Amniotic stem cell (primary cell): ENCODE measurements at places on chromosomes 7 and 10.

GRCh38 chr7:22885797-22886261, 63.2 kb upstream of the TOMM7 start:
- DNase-seq, result no peak

GRCh38 chr10:30026578-30026977, 32.8 kb downstream of the JCAD start:
- DNase-seq, result no peak

DNA sequence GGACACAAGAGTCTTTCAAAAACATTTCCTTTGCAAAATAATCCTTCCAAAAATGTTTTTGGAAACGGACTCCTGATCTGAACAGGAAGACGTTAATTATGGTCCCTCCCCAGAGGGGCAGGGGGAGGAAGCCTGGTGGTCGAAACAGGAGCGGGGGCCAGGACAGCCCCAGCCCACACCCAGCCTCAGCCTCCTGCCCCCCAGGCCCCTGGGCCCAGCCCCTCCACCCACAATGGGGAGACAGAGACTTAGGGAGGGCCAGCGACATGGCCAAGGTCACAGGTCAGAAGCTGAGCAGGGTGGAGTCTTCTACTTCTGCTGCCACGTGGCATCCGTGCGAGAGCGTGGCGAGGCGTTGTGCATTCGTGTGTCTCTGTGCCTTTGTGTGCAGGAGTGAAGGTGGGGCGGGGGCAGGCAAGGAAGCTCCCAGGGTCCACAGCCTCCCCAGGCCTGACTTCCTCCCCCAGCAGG, 14.0 kb upstream of the GRIFIN start:
- DNase-seq, result no peak

- DNase-seq, result no peak
Observed at GRCh38 chr10:88966797-88967196, 14.2 kb upstream of the ACTA2 start.

DNA sequence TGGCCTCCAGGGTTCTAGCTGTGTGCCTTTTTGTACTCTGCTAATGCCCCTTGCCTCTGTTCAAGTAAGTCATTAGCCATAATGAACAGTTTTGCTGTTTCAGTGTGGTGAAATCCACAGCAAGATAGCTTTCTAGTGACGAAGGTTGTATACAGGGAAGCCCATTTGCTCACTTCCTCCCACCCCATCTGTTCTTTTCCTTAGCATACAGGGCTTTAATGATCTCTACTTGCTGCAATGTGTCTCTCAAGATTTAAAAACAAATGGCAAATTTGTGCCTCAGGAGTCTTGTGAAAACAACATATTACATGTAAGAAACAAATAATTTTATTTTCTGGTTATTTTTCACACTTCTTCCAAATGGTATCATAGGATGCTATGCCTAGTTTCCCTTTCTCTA, 243.2 kb downstream of the CDK14 start:
- DNase-seq, result no peak

GRCh38 chr10:79072994-79073645, 4.4 kb downstream of the ZMIZ1 start:
- no peak for DNase-seq

DNA sequence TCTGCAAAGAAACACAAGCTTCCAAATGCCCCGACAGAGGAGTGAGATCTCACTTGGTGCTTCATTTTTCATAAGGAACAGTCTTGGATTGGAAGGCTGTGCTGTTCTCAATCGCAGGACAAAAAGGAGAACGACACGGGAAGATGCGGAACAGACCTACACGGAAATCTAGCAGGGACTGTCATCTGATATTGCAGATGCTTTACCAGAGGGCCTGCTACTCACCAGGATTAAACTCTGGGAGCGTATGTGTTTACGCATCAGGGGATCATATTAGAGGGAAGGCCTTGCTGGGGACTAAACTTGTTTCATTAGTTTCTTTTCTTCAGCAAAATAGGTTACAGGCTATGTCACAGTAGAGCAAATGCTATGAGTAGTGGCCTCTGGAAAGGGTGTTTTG, 82.8 kb upstream of the EEPD1 start:
- no peak for DNase-seq

- DNase-seq, result no peak
Observed at GRCh38 chr7:73668103-73668885, 663 bp downstream of the VPS37D start.

GRCh38 chr7:46603780-46604179, 682.7 kb upstream of the IGFBP3 start:
- no peak for DNase-seq

- no peak for DNase-seq
Observed at GRCh38 chr10:63596924-63597323, 75.7 kb downstream of the REEP3 start.

GRCh38 chr7:41698114-41698513, 4.8 kb downstream of the INHBA start:
- no peak for DNase-seq

- DNase-seq, result no peak
Observed at GRCh38 chr7:27181795-27182275, 3.2 kb downstream of the HOXA11 start.

- DNase-seq, result no peak
Observed at GRCh38 chr7:27889800-27890199, 149.8 kb downstream of the TAX1BP1 start.

GRCh38 chr7:2870471-2870931, 26.4 kb upstream of the GNA12 start:
- DNase-seq, result no peak

GRCh38 chr10:4205113-4205512, 420.1 kb upstream of the KLF6 start:
- DNase-seq, result no peak

DNA sequence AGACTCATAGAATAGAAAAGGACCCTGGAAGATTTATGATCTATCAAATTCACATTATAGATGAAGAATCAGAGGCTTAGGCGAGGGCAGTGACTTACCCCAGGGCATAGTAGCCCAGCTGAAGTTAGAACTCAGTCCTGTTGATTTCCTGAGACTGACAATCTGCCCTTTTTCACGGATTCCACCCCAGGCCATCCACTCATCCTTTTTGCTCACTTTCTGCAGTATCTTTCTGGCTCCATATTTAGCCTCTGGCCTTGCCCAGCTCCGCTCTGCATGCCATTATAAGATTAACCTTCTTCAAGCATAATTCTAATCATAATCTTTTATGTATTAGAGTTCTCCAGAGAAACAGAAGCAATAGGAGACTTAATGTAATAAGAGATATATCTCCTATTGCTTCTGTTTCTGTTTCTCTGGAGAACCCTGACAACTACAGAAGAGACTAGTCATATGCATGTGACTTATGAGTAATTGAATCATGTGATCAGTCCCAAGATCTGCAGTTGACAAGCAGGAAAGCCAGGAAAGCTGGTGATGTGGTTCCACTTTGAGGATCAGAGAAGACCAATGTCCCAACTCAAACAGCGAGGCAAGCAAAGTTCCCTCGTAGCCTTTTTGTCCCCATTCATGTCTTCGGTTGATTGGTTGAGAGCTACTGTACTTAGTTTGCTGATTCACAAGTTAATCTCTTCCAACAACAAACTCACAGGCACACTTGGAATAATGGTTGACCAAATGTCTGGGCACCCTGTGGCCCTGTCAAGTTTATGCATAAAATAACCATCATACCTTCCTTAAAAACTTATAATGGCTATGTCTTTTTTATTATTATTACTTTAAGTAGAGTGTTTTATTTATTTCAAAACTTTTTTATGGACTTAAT, 412.1 kb downstream of the SUGCT start:
- no peak for DNase-seq

DNA sequence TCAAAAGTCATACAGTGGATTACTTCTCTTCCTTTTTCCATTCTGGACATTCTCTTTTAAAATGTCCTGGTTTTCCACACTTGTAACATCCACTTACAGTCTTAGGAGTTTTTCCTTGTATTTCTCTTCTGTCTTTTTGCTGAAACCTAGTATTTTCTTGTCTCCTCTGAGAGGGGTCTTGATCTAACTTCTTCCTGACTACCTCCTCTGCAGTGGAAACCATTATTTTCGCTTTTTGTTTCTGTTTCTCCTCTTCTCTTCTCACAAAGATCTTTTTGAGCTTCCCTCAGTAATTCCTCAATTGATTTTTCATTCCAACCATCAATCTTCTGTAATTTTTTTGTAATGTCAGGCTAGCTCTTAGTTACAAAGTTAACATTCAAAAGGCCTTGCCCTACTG, 23.7 kb upstream of the ELOVL3 start:
- no peak for DNase-seq

DNA sequence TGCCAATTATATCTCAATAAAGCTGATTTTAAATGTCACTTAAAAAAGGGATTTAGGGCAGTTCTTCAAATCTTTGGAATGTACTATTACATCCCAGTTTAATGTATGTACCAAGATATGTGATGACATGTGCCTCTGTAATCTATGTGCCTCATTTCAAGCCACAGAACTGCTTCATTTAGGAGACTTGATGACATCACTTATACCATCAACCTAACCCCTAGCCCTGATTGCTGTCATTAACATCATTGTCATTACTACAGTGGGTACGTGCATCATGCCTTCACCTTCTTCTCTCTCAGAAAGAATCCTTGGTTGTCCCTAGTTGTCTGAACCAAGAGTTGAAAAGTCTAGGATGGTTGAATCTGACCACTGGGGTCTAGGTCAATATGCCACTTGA, 134.3 kb upstream of the RAB11FIP2 start:
- no peak for DNase-seq

GRCh38 chr10:80152820-80153219, 20.3 kb downstream of the PLAC9 start:
- no peak for DNase-seq

DNA sequence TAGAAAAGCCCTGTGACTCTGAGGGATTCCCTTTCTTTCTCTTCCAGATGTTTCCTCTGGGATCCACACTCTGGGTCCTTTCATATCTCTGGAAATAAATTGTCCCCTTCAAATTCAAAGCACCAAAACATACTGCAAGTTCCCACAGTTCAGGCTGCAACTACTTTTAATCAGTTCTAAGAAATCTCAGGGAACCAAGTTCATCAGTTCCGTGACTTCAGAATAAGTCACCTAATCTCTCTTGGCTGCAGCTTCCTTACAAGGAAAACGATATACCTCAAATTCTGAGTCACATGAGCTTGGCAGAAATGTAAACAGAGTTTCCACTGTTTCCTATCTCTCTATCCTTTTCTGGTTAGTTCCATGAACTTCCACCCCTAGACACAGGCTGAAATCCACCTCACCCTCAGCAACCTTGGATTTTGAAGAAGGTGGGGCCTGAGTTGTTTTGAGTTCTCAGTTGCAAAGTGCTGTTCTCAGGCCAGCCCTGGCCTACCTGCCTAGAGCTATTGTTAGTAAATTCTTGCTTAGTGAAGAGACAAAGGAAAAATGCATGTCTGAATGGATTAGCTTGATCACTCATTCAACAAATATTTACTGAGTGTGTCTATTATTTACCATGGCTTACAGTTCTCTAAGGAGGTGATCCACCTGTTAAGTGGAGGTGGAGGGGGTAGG, 59.3 kb upstream of the IL6 start:
- peak; percentile 59 for DNase-seq

DNA sequence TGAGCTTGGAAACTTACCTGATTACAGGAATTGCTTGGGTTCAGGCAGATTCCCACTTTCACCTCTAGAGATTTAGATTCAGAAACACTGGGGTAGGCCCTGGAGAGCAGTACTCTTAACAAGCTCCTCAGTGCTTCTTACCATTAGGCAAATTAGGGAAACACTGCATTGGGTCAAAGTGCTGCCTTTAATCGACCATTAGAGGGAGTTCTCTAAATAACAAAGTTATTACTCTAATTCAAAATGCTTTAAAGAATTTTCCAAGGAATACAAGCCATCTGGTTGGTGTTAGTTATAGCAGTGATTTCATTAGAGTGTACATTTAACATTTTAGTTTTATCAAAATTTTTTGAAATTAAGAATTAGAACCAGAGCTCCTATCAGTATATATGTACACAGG, 324.5 kb downstream of the GFRA1 start:
- no peak for DNase-seq

DNA sequence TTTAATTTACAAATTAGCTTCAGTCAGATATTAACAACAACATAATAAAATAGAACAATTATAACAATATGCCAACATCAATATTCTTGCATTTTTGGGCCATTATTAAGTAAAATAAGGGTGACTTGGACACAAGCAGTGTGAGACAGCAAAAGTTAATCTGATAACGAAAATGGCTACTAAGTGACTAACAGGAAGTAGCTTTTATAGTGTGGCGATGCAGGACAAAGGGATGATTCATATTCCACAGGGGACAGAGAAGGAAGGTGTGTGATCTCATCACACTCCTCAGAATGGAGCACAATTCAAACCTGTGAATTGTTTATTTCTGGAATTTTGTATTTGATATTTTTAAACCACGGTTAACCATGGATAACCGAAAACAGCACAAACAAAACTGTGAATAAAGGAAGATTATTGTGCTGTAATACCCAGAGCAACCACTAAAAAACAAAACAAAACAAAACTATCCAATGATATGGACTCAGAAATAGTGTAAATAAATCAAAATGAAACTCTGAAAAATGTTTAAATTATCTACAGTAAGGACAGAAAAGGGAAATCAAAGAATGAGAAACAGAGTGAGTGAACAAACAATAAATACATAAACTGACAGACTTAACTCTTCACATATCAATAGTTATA, 66.9 kb upstream of the TFEC start:
- DNase-seq, result no peak

GRCh38 chr10:98886686-98887085, 349.0 kb downstream of the HPSE2 start:
- DNase-seq, result no peak

GRCh38 chr7:129635300-129636029, 23.9 kb downstream of the NRF1 start:
- DNase-seq, result peak; percentile 58

DNA sequence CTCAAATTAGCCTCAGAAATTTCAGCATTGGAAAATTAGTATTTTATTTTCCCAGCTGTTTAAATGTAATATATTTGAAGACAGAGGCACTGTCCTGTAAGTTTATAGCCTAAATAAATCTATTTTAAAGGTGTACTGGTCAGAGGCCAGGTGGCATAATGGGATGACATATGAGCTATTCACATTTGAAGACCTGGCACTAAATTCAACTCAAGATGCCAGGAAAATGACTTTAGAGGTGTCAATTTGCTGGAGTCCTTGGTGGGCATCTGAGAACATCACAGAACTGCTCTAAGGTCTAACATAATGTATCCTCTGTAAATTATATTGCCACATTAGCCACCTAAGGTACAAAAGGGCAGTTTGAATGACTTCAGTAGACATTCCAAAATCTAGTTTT, 348.9 kb upstream of the BMPER start:
- DNase-seq, result no peak

- no peak for DNase-seq
Observed at GRCh38 chr7:129354428-129355157, 79.6 kb upstream of the STRIP2 start.

- DNase-seq, result no peak
Observed at GRCh38 chr10:113982769-113983168, 60.9 kb upstream of the ADRB1 start.

DNA sequence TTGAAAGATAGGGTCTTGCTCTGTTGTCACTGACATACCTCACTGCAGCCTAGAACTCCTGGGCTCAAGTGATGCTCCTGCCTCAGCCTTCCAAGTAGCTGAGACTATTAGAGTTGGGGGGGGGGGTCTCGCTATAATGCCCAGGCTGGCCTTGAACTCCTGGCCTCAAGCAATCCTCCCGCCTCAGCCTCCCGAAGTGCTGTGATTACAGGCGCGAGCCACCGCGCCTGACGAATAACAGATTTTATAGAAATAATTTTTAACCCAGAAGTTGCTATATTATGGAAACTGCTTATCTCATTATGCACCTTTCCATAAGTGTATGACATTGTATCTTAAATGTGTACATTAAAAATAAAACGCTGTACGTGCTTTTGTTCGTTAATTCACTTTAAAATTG, 846 bp downstream of the ANKRD26 start:
- DNase-seq, result no peak
